Cerebellar cortex (tissue), 1 donor: ENCODE measurements at places on chromosomes 7 and 10.

- DNase-seq = no peak
Observed at GRCh38 chr7:3232228-3232627, 68.8 kb upstream of the SDK1 start.

- DNase-seq = no peak
Observed at GRCh38 chr10:81109200-81109752, 571.6 kb downstream of the SH2D4B start.

DNA sequence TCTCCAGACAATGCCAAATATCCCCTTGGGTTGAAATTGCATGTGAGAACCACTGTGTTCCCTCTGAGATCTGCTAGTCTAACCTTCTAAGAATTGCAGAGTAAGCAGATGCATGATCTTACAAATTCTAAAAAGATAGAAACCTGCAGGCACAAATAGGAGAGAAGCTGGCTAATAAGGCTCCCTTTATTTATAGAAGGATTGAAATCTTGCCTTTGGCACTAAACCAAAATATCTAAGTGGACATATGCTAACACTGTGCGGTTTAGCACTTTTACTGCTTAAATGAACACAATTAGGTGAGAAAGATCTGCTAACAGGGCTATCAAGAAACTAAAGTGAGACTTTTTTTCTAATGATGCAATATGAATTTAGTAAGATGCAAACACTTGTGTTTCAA lies 225.5 kb downstream of the DOCK4 start:
- peak; percentile 47 for DNase-seq

DNA sequence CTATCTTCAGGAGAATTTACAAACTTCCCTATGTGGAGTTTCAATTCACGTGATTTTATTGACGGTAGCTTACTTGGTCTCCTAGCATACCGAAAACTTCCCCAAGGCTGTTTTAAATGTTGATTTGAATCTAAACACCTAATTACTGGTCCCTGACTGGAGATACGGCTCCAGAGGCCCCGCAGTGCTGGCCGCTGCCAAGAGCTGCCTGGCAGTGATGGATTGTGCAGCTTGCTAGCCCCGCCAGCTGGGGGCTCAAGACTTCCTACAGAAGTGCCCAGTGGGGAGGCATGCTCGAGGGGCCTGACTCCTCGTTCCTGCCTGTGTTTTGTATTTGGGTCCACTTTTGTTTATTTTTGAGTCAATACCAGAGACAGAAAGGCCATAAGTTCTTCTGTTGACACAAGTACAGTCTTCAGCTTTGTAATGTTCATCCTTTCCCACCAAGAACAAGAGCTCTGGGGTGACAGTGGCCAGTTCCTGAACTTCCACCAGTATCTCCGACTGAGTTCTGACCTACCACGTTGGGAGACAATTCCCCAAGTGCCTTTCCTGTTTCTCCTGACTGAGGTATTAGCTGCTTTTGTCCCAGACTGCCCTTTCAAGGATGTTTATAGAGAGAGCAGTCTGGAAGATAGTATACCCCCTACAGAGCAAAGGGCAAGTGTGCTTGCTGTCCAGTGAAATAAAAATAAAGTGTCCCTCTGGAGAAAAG lies 80.7 kb upstream of the CXCL12 start:
- no peak for DNase-seq

DNA sequence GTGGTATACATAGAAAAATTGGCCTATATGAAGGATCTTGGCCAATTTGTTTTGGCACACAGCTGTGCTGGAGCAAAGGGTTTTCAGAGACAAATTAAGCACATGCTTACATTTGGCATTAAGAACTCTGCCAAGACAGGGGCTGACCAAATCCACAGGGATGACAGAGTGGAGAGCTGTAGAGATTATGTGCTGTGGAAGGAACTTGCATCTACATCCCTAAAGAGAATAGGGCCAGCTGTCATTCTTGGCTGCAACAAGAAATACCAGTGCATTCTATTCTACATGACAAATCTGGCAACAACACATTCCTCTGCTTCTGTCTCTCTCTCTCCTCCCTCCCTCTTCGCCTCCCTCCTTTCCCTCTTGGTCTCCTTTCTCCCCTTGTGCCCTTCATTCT lies 75.6 kb downstream of the POM121L12 start:
- DNase-seq = no peak

GRCh38 chr7:18893156-18893555 lies 224.3 kb downstream of the TWIST1 start:
- no peak for DNase-seq

DNA sequence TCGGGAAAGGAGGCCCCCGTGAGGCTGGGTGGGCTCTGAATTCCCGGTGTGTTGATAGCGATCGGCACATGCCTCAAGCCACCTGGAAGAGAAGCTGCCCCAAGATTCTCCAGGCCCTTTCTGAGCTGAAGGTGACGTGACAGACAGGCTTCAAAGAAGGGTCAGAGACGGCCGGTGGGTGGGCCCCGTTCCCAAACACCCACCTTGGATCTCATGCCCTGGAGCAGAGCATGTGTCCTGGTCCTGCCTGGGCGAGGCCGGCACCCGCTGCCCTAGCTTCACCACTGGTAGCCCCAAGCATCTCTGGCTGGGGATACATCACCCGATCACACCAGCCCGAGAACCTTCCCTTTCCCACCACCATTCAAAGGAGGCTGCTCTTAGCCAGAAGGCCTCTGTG lies 399.0 kb downstream of the DNAJB6 start:
- no peak for DNase-seq

- no peak for DNase-seq
Observed at GRCh38 chr7:94177441-94177840, 173.3 kb upstream of the BET1 start.

DNA sequence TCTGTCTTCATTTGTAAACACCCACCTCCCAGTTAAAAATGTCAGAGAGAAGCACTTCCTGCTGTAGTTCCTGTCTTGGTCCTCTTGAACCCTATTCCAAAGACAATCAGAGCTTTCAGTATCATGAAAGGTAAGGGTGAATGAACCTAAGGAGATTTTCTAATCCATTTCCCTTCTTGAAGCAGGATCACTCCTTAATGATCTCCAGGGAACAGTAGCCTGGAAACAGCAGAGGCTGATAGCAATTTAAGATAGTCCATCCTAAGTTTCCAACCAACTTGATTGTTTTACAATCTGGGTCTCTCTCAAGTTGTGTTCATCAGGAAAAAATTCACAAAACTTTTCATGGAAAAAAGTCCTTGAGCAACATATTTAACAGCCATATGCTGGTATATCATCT lies 273.6 kb downstream of the NEBL start:
- DNase-seq = no peak

- no peak for DNase-seq
Observed at GRCh38 chr10:25522946-25523608, 348.3 kb downstream of the GPR158 start.

- DNase-seq = no peak
Observed at GRCh38 chr10:51718804-51719291, 19.5 kb upstream of the CSTF2T start.

GRCh38 chr10:110324201-110324804 lies 19.6 kb upstream of the SMNDC1 start:
- no peak for DNase-seq

DNA sequence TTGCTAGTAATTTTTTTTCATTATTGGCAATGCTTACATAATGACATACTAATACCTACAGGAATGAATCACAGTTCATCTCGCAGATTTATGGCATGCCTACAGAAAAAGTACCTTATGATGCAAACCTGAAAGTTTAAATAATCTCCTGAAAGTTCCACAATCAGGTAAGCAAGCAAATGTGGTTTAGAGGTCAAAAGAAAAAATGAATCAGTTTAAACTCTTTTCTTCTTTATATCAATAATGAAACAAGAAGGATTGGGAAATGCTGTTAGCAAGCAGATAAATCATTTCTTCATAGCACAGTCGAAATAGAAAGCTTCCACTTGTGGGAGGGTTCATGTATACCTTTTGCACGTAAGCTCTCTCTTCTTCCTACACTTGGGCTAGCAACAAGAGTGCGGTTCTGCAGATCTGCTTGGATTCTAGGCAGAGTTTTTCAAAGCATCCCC lies 53.7 kb upstream of the MTPN start:
- DNase-seq = no peak

DNA sequence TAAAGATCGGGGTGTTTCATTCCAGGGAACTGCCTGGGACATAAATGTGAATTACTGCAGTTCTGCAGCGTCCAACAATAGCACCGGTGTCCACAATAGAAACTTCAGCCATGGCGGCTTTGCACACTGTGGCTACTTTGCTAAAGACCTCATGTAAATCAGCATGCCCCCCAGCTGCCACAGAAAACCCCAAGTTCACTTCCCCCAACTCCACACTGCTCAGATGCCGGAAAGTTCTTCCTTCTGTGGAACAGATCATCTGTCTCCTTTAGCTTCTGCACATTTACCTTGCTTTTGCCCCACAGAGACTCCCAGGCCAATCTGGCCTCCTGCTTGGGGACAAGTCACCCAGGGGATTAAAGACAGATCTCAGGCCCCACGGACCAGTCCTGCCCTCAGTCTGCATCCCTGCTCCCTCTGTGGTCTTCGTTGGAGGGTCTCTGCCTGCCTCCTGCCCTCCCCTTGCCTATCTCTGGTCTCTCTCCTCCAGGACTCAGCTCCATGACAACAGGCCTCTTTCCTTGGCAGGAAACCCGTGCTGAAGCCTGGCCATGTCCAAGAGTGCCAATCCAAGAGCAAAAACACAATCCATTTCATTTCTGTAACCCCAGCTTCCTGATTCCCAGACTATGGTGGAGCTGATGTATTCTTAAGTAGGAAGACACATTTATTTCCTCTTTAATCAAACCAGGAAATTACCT lies 403.2 kb downstream of the RPS24 start:
- DNase-seq = peak; percentile 77

DNA sequence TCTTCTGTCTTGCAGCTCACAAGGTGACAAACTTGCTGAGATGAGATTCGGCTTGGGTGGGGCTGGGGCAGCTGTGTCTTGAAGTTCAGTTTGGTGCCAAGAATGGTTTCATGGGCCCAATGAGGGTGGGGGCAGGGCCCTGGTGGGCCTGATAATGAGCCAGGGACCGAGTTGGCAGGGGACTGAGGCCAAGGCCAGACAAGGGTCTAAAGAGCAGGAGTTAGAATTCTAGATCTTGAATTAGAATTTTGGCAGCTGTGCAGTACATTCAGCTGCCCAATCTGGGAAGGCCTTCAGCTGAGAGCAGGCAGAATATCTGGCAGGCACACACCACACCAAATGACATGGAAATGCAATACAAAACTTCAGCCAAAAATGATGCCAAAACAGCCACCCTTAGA lies 1.5 kb upstream of the JAZF1 start:
- DNase-seq = no peak

GRCh38 chr7:111741811-111742240 lies 179.5 kb upstream of the IMMP2L start:
- DNase-seq = peak; percentile 85

GRCh38 chr10:102802920-102803534 lies 34.2 kb downstream of the CYP17A1 start:
- DNase-seq = no peak

GRCh38 chr10:91154842-91155241 lies 65.6 kb upstream of the PCGF5 start:
- no peak for DNase-seq

- peak; percentile 45 for DNase-seq
Observed at GRCh38 chr7:31782411-31782991, 95.5 kb downstream of the PPP1R17 start.

DNA sequence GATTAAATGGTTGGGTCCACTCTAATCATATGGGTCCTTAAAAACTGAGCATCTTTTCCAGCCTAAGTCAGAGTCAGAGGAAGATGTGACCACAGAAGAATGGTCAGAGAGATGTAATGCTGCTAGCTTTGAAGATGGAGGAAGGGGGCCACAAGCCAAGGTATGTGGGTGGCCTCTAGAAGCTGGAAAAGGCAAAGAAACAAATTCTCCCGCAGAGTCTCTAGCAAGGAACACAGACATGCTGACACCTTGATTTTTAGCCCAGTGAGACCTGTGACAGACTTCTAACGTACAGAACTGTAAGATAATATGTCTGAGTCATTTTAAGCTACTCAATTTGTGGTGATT lies 1.5 kb upstream of the EXOC6 start:
- DNase-seq = no peak

- no peak for DNase-seq
Observed at GRCh38 chr7:5231811-5232484, 41.9 kb downstream of the WIPI2 start.

DNA sequence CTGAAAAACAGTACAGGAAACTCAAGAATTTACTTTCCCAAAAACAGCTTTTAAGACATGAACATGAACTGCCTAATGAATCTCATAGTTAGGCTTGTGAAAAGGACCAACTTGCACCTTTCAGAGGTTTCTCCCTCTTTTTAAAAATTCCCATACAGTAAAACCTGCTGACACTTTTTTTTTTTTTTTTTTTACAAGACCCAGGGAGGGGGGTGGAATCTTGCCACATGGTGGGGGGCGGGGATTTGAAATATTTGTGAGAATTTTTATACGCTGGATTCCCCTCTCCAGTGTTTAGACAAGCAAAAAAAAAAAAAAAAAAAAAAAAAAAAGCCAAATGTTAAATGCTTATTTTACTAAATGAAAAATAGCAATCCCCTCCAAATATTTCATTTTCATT lies 57.4 kb downstream of the HIBADH start:
- no peak for DNase-seq

DNA sequence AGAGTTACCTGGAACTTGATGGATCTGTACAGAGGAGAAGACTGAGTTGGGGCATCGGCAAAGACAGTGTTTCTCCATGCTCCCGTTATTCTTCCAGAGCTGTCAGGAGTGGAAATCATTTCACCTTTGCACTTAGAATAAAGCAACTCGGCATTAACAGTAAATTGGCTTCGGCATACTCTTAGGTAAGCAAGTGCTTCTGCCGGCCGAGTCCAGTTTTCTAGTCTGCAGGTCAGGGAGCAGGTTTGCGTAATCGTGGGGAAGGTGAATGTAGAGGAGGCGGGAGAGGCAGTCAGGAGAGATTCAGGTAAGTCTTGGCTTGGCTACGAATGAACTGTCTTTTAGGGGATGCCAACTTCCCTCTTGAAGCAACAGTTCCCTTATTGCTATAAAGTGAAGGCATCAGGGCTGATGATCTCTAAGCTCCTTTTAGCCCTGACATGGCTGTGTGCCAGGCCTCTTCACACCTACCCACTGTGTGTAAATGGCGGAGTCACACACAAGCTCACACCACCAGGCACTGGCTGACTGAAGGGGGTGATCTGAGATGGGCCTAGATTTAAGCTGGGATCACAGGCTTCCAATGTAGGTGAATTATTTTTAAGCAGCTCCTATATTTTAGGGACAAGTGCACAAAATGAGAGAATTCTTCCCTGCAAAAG lies 127.1 kb downstream of the GATA3 start:
- DNase-seq = no peak

- DNase-seq = no peak
Observed at GRCh38 chr10:30018496-30018895, 40.9 kb downstream of the JCAD start.

GRCh38 chr10:74120911-74121310 lies 29.7 kb downstream of the AP3M1 start:
- DNase-seq = no peak

GRCh38 chr7:67857698-67858097 lies 861.1 kb downstream of the TYW1 start:
- DNase-seq = no peak
